ENCODE measurements at places on chromosomes 3 and 15. TPM values are rescaled to one million over a fixed set of nuclear protein-coding genes. Genes with fewer than 3 reads are reported as not detected.

Gene HYAL2
- 163 TPM for total RNA-seq

Gene SHC4
- 36.9 TPM for total RNA-seq

DNA sequence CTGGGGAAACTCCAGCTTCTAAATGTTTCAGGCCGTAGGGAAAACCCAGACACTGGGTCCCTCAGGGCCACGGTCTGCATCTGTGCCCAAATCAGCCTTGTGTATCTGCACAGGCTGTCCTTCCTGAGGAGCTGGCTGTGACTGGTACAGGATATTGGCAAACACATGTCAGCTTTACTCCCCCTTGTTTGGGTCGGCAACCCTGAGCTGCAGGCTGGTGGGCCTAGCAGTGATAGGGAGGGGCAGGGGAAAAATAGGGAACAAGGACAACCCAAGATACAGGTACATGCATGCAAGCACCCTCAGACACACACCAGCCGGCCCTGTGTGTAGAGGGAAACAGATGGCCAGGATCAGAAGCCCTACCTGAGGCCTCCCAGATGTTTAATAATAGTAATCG lies 28.7 kb upstream of the HCN4 start:
- DNase-seq = no peak

- no peak for DNase-seq
Observed at GRCh38 chr3:122754929-122755328, 38.7 kb downstream of the HSPBAP1 start.

DNA sequence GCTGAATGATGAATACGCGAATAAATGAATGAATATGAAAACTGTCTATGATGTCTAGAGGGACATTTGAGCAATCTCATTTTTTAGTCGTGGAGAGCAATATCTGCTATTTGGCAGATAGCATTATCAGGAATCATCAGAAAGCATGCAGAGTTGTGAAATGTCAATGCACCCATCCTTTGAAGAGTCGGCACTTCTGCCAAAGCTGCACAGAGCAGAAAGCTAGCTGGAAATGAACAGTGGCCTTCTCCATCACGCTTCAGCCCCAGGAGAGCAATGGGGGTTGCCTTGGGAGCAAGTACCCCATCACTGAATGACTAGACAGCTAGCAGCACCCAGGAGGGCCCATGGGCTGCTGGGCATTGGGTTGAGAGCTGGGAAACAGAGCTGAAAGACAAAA lies 69.1 kb upstream of the PROK2 start:
- no peak for DNase-seq

GRCh38 chr3:194138732-194139070 lies 2.8 kb downstream of the HES1 start:
- no peak for DNase-seq

- no peak for DNase-seq
Observed at GRCh38 chr3:12644331-12644937, 19.5 kb downstream of the RAF1 start.

GRCh38 chr3:159721324-159721723 lies 267.3 kb upstream of the IL12A start:
- DNase-seq = no peak

Measured in tibial nerve (tissue), 4 donors.